ENCODE measurements at places on chromosomes 5 and 9.

- no peak for DNase-seq
Observed at GRCh38 chr5:132184588-132184987, 43.1 kb downstream of the P4HA2 start.

- DNase-seq: no peak
Observed at GRCh38 chr9:121160025-121160424, 41.6 kb downstream of the RAB14 start.

GRCh38 chr5:1555808-1556731 lies 32.3 kb upstream of the LPCAT1 start:
- no peak for DNase-seq

GRCh38 chr5:115170134-115170928 lies 623 bp upstream of the TRIM36 start:
- DNase-seq: no peak

- DNase-seq: no peak
Observed at GRCh38 chr9:112605963-112606699, 111.8 kb downstream of the INIP start.

- DNase-seq: no peak
Observed at GRCh38 chr9:78371981-78372380, 75.1 kb downstream of the PSAT1 start.

DNA sequence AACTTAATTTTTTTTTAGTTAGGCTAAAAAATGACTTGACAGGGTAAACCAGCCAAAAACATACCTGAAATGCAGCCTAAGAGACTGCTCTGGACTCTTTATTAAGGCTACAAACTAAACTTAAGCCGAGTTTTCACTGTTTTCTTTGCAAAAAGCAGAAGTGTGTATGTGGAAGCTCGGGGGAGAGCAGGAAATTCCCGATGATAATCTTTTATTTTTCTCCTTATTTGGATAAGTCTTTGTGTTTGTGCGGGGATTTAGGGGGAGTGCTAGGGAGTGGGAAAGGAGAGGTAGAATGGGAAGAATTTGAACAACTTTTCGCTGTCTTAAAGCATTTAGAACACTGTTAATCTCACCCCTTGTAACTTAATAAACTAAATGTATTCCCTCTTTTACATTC lies 30.7 kb upstream of the GPR21 start:
- no peak for DNase-seq

DNA sequence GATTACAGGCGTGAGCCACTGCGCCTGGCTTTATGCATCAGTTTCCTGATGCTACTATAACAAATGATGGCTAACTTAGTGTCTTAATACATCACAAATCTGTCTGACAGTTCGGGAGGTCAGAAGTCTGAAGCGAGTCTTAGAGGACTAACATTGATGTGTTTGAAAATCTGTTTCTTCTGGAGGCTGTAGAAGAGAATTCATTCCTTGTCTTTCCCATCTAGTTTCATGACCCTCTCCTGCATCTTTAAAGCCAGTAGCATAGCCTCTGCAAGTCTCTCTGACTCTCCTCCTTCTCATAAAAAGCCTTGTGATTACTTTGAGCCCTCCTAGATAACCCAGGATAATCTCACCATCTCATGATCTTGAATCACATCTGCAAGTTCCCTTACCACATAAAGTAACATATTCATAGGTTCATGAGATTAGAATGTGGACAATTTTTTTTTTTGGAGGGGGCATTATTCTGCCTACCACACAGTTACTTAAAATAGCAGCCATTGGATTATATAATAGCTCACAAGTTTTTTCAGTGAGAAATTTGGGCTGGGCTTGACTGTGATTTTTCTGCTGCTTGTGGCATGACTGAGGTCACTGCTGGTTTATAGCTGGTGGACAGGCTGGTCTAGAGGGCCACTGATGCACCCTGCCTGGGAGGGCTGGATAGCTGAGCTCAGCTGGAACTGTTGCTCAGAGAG lies 134.8 kb downstream of the FBXL7 start:
- DNase-seq: no peak

DNA sequence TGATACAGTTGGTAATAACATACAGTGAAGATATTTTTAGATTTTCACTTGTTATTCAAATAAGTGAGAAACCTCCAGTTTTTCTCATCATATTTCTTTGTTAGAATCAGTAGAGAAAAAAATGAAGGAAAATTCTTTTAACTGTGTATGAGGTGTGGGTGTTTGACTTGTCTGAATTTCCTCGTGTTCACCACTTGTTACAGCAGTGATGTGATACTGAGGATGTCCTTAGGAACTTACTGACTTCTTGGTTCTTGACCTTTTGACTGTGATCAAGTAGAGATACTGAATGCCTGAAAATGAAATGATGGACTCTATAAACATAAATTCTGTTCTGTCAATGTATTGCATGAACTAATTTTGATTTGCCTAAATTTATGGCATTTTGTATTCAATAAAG lies 10.7 kb downstream of the PBX3 start:
- DNase-seq: no peak

- DNase-seq: no peak
Observed at GRCh38 chr9:89815903-89816573, 211.2 kb downstream of the GADD45G start.

DNA sequence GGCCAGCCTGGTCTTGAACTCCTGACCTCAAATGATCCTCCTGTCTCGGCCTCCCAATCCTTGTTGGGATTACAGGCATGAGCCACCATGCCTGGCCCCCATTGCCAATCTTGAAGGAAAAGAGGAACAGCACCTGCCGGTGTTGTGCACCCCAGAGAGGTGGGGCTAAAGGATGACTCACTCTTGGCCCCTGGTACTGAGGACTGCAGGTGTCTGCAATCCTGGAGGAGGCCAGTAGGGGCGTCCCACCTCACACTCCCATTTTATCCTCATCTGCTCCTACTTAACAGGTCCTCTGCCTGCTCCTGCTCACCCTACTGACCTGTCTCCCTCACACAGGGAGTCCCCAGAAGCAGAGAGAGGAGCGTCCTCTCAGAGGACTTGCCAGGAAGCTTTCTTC lies 390.4 kb downstream of the ARHGEF28 start:
- no peak for DNase-seq

- DNase-seq: no peak
Observed at GRCh38 chr9:9536523-9536922, 1076.3 kb downstream of the PTPRD start.

DNA sequence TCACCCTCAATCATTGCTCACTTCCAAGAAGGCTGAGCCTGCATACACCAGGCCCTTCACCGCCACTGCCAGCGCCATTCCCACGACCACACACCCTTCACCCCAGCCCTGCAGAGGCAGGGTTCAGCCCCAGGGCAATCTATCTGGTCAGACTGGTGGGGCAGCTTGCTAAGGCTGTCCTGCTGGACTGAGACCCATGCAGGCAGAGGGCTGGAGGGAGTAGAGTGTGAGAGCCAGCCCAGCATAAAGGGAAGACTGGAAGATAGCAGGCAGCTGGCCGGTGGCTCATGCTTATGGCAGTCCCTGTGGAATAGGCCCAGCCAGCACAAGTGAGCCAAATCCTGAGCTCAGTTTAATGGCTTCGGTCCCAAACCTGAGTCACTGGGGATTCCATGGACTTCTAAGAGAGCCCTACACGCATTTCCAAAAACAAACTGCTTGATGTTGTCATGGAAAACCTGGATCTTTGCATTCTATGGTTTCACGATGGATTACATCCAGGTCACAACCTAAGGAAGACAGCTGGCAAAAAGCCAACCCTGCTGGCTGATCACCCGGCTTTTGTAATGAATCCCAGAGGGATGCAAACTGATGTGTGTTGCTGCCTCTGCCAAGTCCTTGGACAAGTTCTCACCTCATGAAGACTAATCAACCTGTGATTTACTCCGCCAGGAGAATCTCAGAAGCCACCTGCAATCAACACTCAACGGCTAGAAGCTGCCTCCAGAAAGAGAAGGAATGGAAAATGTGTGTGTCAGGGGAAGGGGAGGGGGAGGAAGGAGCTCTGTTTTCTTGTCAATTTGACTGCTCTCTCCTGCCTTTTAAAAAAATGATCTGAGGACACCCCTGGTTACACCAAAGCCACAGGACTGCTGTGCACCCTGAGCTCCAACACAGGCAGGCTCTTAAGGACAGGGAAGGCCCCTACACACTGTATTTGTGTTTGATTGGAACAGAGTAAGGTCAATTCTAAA lies 143.6 kb downstream of the LHFPL2 start:
- DNase-seq: peak; percentile 100

DNA sequence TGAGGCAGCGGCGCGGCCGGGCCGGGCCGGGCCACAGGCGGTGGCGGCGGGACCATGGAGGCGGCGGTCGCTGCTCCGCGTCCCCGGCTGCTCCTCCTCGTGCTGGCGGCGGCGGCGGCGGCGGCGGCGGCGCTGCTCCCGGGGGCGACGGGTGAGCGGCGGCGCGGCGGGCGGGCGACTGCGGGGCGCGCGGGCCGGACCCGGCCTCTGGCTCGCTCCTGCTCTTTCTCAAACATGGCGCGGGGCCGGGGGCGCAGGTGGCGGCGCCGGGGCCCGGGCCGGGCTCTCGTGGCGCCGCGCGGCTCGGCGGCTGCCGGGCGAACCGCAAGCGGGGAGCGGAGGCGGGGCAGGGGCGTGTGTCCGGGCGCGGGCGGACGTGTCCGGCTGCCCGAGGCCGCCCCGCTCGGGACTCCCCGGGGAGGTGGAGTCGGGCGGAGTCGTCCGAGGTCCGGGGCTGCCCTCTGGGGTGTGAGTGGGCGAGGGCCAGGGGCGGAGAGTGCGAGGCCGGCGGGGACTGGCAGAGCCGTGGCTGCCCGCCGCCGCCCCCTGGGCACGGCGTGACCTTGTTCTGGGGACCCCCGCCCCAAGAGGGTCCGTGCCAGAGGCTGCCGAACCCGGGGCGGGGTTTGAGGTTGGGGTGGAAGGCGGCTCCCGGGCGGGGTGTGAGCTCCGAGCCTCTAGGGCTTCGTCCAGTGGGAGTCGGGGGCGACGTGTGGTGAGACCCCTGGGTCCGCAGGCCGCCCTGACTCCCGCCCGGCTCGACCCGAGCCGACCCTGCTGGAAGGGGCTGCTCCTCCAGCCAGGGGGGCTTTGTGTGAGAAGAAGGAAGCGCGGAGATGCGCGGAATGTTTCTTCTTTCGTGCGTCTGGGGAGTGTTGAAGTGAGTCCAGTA lies 485 bp downstream of the TGFBR1 start:
- peak; percentile 84 for DNase-seq

- DNase-seq: no peak
Observed at GRCh38 chr5:8984386-8984785, 561.5 kb downstream of the SEMA5A start.

DNA sequence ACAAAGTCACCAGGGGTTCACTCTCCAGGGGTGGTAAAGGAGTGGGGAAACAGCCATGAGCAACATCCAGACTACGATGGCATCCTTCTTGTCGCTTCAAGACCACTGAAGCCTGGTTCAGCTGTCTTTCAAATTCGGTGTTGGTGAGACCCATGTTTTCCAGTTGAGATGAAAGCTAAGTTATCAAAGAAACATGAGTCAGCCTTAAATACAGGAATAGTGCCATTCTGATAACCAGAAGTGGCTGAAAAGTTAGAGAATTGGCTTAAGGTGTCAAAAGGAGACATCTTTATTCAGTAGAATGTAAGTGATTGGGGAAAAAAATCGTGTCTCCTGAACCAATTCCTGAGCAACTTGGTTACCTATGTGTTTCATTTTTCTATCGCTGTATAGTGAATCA lies 7.0 kb upstream of the CARD19 start:
- no peak for DNase-seq

GRCh38 chr5:35237580-35238376 lies 7.5 kb upstream of the PRLR start:
- DNase-seq: no peak

GRCh38 chr5:72387985-72388384 lies 67.8 kb downstream of the PTCD2 start:
- DNase-seq: peak; percentile 71

DNA sequence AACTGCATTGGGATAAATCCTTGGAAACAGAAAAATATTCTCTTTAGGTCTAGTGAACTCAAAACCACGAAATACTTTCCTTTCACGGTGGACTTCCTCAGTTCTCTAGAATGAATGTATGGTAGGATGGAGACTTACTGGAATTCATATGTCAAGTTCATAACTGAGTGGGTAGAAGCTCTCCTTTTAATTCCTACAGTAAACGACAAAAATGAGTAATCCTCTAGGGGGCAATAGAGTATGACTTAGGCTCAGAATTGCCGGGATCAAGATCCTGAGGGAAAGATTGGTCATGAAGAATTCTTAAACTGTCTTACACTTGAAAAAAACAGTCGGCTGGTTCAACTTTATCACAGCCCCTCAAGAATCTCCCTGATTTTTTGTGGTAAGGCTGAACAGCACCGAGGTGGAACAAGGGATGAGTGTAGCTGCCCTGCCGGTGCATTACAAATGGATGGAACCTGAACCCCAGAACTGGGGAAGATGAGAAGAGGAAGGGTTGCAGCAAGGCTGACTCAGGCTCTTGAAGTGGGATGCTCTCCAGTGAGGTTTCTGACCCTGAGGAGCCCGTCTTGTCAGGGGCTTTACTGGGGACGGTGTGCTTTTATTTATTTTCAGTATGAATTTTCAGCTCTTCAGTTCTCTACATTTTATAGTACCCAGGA lies 14.0 kb upstream of the LOX start:
- DNase-seq: peak; percentile 55

GRCh38 chr9:78171651-78172050 lies 64.2 kb upstream of the CEP78 start:
- DNase-seq: no peak

DNA sequence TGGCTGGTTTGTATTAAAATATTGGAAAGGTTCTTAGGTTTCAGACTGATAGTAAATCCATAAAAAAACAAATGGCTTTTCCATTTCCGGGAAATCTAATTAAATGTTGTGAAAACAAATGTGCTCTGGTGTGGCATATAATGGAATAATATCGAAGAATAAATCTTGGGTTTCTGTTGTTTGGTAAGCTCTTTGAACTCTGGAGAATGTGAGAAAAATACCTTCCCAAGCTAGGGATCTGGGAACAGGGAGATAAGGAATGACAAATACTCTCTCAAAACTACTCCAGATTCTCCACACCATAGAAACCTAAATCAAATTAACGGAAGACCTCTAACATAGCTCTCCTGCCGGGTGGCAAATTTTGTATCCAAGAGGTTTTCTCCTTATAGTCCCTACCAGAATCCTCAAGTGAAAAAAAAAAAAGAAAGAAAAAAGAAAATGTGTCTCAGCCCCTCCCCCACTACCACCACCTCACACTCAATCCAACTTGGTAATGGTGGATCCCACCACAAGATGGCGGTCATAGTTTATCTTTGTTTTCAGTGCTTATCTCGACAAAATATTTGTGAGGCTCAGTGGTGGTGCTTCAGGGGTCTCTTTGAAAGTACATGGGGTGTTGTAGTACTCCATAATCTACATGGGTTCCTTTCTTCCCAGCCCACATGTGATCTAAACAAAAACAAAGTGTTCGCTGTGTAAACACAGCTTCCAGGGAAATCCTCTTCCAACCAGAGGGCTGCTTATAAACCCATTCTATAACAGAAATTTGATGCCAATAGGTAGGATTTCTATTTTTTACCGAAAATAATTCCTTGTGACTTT lies 54.5 kb upstream of the FST start:
- peak; percentile 46 for DNase-seq

- no peak for DNase-seq
Observed at GRCh38 chr5:146836226-146836842, 42.2 kb downstream of the PPP2R2B start.

- DNase-seq: no peak
Observed at GRCh38 chr5:135440916-135441315, 6.2 kb downstream of the DCANP1 start.

Measured in RPMI7951 (cell line).